LNCaP clone FGC (cell line): ENCODE measurements at places on chromosomes 3 and 15.

DNA sequence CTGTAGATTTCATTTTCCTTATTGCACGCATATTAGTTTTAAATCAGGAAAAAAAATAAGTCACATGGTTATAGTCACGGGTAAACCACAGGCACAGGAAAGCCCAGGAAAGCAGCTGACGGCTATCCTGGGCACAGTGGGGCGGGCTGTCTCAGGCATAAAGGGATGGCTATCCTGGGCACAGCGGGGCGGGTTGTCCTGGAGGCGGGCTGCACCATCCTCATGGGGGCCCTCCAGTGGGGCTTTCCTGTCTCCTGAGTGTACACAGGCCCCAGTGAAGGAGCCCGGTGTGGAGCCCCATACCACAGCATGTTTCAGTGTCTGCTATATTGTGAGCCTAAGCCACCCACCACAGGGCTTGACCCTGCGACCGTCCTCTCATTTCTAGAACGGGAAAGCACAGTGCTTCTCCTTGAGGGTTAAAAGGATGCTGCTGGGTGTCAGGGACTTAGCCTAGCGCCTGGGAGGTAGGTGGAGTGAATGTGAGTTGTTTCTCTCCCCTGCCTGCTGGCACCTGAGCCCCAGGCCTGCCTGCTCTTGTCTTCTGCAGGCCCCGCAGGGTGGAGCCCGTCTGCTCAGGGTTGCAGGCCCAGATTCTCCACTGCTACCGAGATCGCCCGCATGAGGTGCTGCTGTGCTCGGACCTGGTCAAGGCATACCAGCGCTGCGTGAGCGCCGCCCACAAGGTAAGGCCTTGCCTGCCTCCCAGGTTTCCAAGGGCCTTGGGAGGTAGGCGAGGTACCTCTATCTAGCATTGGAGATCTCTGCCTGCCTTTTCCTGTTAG, 25.9 kb upstream of the PLXNA1 start:
- no peak for DNase-seq

GRCh38 chr3:157438194-157438730, 1.6 kb downstream of the PTX3 start:
- no peak for DNase-seq

- no peak for DNase-seq
Observed at GRCh38 chr3:12773030-12773709, 14.1 kb upstream of the TMEM40 start.

DNA sequence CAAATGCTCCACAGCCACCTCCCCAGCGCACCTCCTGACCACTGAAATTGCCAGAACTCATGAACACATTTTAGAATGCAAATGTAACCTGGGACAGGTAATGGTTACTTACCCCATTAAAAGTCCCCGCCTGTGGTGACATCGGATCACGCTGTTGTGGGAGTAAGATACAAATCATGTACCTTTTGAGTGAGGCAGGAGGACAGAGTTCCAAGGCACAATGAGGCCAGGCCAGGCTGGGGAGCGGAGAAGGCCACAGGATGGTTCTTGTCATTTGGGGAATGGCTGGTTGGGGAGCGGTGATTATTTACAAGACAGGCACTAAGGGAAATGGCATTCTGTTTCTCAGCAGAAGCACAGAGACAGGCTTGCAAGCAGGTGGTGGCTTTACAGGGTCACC, 490.0 kb downstream of the EDEM1 start:
- DNase-seq = no peak

- DNase-seq = no peak
Observed at GRCh38 chr15:88178631-88179030, 77.9 kb downstream of the NTRK3 start.
